Astrocyte (in vitro differentiated cells and primary cell): ENCODE measurements at places on chromosomes 12 and 14.

DNA sequence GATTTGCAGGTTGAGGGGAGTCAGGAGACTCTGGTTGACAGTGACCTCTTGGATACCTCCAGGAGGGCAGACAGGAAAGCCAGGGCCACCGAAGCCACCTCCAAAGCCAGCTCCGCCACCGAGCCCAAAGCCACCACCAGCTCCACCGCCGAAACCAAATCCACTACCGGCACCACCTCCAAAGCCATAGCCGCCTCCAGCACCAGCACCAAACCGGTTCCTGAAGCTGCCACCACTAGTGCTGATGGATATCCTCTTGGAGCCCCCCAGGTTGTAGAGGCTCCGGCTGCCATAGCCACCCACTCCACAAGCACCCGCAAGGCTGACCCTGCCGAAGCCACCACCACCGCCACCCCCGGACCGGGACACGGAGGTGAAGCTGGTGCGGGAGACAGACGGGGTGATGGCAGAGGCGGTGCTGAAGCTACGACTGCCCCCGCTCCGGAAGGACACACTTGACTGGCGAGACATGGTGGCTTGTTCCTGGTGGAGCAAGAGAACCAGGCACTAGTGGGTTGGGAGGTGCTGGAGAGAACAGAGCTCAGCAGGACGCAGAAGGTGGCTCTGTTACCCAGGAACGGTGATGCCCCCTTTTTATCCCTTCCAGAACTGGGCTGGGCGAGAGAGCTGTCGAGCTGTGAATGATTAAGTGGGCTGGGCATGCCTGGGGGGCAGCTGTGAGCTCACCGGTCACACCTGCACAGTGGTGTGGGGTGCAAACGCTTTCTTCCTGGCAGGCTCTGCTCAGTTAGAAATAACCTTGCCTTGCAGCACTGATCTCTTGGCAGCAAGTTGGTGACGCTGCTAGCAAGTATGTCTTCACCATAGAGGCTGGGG lies at the start of gene KRT5:
Gene KRT5, minus strand, starts transcription at position 569 of the 837 bp plus-strand sequence. Its CDS starts 98 bp downstream, at position 471.
- no peak for DNase-seq

DNA sequence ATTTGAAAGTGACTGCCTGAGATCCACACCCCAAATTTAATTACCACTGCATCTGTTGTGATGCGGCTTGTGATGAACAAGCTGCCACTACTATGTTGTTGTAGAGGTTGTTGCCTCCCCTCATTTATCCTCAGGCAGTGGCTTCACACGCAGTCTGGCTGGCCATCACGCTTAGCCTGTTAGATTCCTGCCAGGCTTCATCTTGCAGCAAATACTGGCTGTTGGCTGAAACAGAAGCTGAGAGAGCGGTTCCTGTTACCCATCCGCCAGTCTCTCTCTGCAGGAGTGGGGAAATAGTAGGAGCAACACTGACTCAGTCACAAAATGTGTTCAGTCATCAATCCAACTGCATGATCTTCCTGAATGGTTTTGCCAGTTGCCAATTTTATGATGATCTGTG lies 934.4 kb downstream of the FLRT2 start:
- DNase-seq = no peak

DNA sequence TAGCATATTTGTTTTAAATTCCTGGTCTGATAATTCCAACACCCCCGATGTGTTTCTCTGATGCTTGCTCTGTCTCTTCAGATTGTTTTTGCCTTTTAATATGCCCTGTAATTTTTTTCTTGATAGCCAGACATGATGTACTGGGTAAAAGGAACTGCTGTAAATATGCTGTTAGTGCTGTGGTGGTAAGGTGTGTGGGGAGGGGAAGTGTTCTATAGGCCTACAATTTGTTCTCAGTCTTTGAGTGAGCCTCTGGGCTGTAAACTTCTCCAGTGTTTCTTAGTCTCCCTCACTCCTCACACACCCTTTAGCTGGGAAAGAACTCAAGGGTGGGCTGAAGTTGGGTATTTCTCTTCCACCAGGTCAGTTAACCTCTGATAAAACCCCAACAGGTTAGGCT lies 147.0 kb upstream of the OR4E1 start:
- no peak for DNase-seq

GRCh38 chr14:105138021-105138541 lies 30.5 kb downstream of the JAG2 start:
- no peak for DNase-seq

DNA sequence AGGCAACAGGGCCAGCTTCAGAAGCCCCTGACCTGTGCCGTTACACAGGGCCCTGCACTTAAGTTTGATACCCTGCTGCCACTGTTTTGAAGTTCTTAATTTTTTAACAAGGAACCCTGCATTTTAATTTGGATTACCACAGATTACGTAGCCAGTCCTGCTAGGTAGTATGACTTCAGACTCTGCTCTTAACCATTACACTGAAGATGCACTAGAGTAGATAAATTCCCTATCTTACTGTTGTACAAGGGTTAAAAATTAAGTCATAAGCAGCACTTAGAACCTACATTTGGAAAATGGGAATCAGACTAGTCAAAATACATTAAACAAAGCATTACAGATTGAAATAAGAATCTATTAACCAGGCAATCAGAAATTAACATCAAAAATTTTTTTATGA lies 2.3 kb downstream of the GNPNAT1 start:
- DNase-seq = no peak

- DNase-seq = no peak
Measured at GRCh38 chr14:72775923-72776554, 117.9 kb downstream of the DPF3 start.

DNA sequence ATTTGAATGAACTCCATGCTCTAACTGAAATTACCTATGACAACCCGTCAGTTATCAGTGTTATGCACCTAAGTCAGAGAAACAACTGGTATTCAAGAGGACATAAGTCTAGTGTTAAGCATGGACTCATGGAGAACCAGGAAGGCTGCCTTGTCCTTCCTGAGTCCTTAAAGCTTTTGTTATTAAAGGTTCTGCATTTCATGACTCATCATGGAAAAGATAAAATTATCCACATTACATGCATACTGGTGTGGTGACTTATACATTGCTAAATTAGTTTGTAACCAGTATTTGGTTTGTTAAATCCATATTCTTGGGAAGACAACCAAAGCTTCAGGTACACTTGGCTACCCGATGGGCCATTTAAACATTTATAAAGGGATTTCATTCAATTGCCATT lies 6.5 kb upstream of the OR4E1 start:
- peak; percentile 0 for DNase-seq

- peak; percentile 22 for DNase-seq
Measured at GRCh38 chr12:89470741-89471509, 53.7 kb downstream of the GALNT4 start.

GRCh38 chr14:32606301-32606700 lies 277.2 kb downstream of the AKAP6 start:
- DNase-seq = no peak

DNA sequence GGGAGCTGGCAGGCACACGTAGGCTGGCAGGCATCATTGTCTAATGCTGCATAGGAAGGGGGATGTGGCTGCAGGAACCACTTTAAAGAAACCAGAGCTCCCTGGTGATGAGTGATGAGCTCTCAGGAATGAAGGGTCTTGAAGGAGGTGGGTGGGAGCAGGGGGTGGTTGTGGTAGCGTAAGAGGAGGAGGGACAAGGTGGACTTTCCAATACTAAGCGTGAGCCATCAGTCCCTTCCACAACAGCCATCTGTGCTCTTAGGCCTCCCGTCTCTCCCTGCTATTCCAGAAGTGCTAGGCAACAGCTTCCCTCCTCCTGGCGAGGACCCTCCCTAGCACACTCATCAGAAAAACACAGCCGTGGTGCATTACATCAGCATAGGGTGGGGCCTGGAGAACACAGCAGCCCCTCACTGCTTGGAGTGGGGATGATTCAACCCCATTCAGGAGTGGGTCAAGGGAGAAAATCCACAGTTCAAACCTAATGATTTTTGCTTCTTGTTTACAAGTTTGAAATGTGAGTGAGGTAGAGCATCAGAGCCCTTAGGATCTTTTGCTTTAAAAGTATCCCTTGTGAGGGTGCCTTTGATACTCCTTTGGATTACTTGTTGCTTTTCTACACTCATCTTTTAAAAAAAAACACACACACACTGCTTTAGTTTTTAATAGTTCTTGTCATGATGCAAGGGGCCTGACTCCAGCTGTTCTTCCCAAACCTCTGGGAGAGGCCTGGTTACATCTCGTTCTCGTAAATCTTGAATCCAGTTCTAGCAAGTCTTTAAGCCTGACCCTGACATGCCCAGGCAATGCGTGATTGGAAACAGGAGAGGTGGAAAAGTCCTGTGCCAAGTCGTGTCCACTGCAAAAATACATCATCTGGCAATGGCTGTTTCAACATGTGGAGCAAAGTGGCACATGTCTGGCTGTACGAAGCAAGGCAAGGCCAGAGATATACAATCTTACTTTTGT lies 356.4 kb upstream of the DDHD1 start:
- peak; percentile 56 for DNase-seq

DNA sequence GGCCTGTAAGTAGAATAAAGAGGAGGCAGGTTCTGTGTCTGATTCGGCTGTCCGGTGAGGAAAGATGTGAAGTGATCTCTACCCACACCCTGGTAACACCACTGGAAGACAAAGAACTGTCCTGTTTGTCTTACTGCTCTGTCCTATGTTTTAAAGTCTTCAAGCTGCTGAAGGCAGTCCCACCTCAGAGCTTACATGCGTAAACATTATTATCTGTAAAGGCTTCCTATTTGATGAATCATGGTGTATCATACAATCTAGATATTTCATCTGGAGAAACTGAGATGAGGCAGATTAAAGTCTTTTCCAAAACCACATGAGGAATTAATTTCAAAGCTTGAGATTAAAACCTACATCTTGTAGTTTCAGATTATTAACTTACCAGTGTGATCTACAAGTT lies 427.6 kb downstream of the ZFP36L1 start:
- DNase-seq = peak; percentile 87

- DNase-seq = no peak
Measured at GRCh38 chr12:116827432-116827831, 53.8 kb downstream of the HRK start.

GRCh38 chr12:10968765-10969456 lies 17.8 kb downstream of the TAS2R50 start:
- peak; percentile 75 for DNase-seq

DNA sequence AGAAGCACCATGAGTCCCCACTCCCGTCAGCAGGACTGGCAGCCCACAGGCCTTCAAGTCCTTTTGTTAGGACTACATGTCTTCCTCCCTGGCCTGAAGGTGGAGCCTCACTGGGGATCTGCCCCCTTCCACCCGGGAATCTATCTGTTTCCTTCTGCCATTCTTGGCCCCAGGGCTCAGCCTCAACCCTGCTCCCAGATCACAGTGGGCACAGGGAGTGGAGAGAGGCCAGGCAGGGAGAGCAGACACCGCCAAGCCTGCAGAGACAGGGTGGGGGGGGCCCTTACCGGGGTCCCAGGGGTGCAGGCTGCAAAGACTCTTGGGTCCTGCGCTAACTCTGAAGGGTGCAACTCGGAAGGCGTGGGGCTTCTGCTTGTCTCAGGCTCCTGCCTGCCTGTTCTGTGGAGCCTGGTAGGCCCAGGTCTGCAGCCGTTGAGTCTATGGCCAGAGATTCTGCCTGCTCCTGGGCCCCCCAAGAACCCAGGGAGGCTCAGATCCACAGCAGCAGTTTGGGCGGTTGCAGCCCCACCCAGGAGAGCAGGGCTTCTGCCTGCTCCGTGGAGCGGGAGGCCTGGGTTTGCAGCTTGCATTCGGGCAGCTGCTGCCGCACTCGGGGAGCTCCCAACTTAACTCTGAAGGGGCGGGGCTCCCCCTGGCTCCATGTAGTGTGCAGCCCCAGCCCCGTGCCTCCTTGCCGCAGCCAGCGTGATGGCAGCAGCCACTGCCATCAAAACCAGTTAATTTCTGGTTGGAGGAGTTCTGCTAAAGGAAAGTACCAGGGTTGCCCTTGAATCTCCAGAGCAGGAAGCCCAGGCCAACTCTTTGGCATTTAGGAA lies 21.7 kb upstream of the PLBD1 start:
- DNase-seq = no peak

DNA sequence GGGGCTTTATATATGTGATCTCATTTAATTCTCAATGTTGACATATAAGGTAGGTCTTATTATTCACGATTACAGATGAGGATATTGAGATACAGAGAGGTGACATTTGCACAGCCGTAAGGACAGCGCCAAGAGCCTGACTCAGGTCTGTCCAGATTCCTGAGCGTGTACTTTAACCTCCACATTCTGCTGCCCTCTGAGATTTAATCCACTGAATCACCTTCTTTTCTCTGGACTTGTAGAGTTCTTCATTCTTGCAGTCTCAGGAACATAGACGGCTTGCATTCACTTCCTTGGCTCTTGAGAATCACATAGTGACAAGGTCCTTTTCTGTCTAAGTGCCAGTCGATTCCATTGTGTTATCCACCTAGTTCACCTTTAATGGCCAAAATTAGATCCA lies 141.0 kb upstream of the ARHGAP5 start:
- DNase-seq = no peak

- no peak for DNase-seq
Measured at GRCh38 chr12:12107678-12108077, 36.9 kb downstream of the BCL2L14 start.

DNA sequence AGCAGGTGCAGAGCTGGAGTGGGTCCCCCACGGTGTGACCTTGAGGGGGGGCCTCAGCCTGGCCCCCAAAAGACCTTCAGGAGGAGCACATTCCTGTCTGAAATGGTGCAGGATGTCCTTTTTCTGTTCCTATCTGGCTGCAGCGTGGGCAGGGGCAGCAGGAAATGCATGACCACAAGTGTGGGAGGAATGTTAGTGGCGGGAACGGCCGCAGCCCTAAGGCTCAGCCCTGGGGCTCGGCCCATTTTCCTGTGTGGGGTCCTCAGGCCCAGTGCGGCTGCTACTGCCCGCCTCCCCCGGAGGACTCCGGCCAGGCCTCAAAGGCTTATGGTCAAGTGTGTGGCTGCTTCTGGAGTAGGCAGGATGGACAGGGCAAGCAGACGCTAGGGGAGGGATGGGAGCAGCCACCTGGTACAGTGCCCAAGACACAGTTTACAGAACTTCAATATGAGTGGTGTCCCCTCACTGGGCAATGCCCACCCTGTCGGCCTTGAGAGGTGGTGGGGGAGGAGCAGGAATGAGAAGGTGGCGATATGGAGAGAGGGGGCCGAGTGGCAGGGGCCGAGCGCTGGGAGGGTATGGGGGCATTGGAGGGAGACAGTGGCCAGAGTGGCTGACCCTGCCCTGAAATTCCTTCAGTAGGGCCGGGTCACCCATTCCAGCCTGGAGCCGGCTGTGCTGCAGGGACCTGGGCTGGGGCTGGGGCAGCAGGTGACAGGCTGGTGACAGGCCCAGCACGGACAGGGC lies 137.4 kb downstream of the CALM1 start:
- DNase-seq = peak; percentile 62

DNA sequence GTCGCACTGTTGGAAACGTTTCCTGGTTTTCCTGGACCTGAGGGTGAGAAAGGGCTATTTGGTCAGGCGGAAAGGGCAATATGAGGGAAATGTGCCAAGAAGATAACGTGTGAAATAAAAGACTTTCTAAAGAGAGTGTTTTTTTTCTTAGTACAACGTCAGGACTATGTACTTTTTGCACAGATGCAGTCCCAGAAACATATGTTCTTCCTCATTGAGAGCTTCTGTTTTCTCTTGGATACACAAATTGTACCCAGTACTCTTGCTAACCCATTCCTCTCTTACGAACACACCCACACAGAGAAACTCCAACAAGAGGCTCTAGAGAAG lies 669 bp upstream of the PKP2 start:
- DNase-seq = no peak

DNA sequence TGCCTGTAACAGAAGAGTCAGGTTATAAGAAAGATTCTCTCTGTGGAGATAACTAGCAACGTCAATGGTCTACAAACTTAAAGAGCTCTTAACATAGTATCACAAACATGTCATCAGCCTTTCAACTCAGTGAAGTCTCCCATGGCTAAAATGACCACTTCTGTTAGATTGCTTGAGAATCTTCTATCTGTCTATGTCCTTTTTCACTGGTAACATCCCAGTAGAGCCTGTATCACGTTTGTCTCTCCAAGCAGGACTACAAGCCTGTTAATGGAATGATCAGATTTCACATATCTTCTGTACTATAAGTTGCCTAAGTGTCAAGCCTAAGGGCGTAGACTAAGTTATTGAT lies 50.7 kb downstream of the SLC2A13 start:
- DNase-seq = no peak
